ENCODE measurements at places on chromosomes 1 and 21.

DNA sequence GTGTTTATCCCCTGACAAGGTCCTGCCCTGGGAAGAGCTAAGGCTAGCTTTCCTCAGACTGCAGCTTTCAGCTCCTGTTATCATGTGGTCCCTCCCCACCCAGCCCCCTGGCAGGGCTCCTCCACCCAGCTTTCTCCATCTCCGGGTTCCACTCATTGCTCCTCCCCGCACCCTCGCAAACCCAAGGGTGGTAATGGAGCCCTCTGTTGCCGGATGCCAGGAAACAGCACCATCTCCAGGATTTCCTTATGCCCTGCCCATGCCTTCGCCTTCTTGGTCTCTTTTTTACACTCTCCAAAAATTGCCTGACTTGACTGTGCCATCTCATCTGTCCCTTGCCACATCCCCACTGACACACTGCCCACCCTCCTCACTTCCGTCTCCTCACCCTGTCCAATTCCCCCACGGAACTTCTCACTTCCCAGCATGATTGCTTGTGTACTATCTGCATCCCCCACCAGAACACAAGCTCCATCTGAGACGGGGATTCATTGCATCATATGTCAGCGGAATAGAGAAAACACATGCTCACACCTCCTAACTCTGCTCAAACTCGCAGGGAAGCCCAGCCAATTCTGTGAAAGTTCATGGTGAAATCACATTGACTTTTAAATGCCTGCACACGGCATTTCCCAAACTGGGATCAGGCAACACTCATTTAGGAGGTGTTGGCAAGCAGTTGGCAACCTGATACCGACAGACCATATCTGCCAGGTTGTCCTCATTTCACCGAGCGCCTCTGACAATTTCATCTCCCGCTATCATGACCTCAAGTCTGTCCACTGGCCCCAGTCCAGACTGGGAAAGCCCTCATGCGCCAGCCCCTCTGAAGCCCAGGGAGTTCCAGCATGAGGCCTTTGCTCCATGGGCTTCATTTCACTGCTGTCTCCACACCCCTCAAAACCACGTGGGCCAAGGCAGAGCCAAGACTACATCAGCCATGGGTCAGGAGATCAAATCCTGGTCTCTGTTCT is 201.1 kb downstream of the MATN1 start:
- DNase-seq, result no peak

DNA sequence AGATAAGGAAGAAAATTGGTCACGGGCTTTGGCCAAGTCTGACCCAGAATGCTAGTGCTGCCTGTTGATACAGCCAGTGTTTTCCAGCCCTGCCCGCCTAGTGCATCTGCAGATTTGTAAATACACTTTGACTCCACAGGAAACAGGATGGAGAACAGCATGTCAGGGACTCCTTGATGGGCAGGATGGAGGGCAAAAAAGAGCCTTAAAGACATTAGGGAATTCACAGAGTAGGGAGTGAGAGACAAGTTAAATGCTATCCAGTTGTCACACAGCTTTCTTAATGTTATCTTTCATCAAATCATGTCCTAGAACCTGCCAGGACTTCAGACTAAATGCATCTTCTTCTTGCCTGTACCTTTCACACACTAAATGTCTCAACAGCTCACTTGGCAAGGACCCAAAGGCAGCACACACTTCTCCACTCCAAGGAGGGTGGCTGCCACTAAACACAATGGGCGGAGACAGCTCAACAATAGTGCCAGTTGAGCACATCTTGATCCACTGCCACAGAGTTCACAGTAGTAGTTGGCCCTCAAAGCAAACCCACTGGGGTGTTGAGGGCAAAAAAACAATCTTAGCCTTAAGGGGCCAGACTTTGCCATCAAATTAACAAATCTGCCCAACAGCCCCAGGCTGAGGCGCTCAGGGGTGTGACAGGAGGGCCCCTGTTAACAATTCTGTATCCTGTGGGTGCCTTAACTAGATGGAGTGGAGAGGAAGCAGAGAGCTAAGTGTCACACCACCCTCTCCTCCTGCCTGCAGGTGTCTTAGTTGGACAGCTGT is 2.7 kb downstream of the HIVEP3 start:
- DNase-seq, result no peak

DNA sequence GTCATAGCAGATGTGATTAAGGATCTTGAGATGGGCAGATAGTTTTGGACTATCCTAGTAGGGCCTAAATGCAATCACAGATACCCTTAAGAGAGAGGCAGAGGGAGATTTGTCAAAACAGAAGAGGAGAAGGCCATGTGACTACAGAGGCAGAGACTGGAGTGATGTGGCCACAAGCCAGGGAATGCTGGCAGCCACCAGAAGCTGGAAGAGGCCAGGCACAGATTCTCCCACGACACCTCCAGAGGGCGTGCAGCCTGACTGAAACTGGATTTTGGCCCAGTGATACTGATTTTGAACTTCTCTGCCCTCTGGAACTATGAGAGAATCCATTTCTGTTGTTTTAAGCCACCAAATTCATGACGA is 52.1 kb upstream of the EPS8L3 start:
- no peak for DNase-seq

GRCh38 chr1:61997123-61997522 is 197.5 kb upstream of the L1TD1 start:
- no peak for DNase-seq

- no peak for DNase-seq
Observed at GRCh38 chr1:112067989-112068388, 78.5 kb upstream of the KCND3 start.

All from Kasumi-1 (cell line).